ENCODE measurements at places on chromosomes 3 and 15.

- no peak for DNase-seq
Observed at GRCh38 chr15:95758451-95758850, 572.0 kb upstream of the NR2F2 start.

- DNase-seq: no peak
Observed at GRCh38 chr3:76664816-76665215, 375.1 kb upstream of the ROBO2 start.

GRCh38 chr3:167228135-167228534 lies 152.0 kb downstream of the ZBBX start:
- peak; percentile 25 for DNase-seq

GRCh38 chr3:175476489-175476888 lies 617.4 kb downstream of the NAALADL2 start:
- no peak for DNase-seq

- DNase-seq: peak; percentile 85
Observed at GRCh38 chr3:44342176-44342790, 3.7 kb downstream of the TCAIM start.

DNA sequence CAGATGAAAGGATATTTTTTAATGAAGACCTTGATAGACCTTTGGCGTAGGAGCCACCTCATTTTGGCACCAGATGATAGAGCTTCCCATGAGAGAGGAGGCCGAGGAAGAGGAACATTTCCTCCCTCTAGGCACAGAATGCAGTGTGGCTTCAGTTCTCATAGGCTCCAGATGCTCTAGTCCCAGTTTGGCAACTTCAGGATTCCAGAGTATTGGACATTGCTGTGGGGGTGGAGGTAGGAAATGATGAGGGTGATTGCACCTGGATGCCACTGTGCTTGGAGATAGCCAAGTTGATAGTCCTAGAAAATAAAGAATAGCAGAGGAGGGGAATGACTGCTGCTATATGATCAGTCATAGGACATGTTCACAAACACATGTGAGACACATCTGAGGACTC lies 58.3 kb upstream of the KY start:
- DNase-seq: no peak

DNA sequence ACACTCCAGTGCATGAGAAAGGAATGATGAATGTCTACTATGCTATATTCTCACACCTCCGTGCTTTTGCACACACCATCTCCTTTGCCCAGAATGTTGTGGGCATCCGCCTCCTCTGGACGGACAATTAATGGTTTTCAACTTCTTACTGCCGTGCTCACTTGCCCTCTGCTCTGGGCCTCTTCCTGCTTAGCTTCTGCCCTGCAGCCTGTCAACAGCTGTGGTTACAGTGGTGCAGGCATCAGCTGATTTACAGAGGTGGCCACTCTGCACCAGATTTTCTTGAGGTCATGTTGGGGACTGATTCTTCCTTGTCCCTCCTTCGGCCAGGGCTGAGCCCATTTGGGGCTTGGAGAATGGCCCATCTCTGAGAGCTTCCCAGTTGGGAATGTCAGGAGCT lies 56.5 kb upstream of the TMEM115 start:
- no peak for DNase-seq
